ENCODE measurements at places on chromosomes 16 and 17. TPM values are rescaled to one million over a fixed set of nuclear protein-coding genes. Genes with fewer than 3 reads are reported as not detected.

GRCh38 chr17:48715496-48716399 is 6.6 kb downstream of the PRAC1 start:
- no peak for DNase-seq

- no peak for DNase-seq
Observed at GRCh38 chr17:32648450-32648849, 161.7 kb downstream of the CDK5R1 start.

DNA sequence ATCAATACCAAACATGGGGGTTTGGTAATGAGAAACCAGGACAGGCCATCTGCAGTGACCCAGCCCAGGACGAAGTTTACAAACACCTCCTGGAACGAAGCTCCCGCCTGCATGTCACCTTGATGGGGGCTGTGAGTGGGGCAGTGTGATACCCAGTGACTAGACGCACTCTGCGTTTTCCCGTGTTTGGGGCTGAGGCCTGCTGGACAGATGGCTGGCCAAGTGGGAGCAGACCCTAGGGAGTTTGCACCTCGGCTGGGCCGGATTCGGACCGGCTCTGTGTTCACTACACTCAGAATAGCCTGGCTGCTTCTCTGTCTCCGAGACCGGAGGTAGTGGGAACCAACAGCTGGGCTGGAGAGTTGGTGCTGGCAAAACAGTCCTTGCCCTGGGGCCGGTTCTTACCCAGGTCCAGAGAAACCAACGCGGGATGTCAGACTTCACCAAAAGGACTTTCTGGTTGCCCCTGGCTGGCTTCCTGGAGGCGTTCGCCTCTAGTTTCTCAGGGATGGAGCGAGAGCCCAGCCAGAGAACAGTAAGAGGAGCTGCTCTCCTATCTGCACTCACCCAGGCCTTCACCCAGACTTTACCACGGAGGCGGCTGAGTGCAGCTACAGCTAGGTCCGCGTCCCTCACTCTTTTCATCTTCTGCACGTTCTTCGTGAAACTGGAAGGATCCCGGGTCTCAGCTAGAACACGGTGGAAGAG is 20.4 kb downstream of the CARHSP1 start:
- no peak for DNase-seq

- no peak for DNase-seq
Observed at GRCh38 chr17:62876673-62877405, 68.7 kb upstream of the MARCHF10 start.

GRCh38 chr17:64786337-64786736 is 124.2 kb upstream of the SMURF2 start:
- no peak for DNase-seq

GRCh38 chr17:53570731-53571130 is 252.0 kb upstream of the KIF2B start:
- no peak for DNase-seq

DNA sequence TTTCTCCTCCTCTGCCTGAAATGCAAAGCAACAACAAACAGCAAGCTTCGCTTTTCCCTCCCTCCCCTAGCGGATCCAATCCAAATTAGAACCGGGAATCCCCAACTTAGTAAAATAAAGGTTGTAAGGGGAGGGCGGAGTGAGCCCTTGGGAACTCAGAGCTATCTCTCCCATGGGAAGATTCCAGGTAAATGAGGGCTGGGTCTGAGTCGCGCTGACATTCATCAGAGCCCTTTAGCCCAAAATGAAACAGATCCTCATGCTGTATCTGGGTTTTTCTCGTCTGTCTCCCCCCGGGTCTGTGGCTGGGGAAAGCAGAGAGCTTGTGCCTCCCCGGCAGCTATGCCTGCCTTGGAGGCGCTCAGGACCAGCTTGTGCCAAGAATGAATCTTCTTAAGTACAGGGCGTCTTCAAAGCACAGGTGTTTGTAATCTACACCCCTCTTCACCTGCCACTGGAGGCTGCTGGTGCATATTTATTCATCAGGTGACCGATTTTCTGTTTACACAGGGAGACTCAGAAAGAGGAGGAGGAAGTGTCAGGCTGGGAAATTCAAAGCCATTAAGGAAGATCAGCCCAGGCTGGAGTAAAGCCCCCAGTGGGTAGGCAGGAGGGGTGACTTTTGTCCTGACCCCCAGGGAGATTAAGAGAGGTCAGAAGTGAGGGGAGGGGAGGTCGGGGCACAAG is 55.0 kb upstream of the GSE1 start:
- DNase-seq = no peak

- no peak for DNase-seq
Observed at GRCh38 chr16:78638371-78638770, 538.9 kb downstream of the WWOX start.

- no peak for DNase-seq
Observed at GRCh38 chr16:4676831-4677230, 16.5 kb upstream of the NUDT16L1 start.

The SULT1A2 gene
- total RNA-seq = 0.55 TPM

All from WTC11 (cell line).